ENCODE measurements at places on chromosomes 2 and 18. TPM values are rescaled to one million over a fixed set of nuclear protein-coding genes. Genes with fewer than 3 reads are reported as not detected.

SRBD1 gene
- total RNA-seq = 8.5 TPM

MAPK4 gene
- 0.20 TPM for total RNA-seq

NGEF gene
- 18.1 TPM for total RNA-seq

SH2D6 gene
- total RNA-seq = 0.62 TPM

SLC9A4 gene
- total RNA-seq = not detected

AKAIN1 gene
- total RNA-seq = not detected

TSPYL6 gene
- not detected for total RNA-seq

SYT4 gene
- total RNA-seq = not detected

ROCK2 gene
- total RNA-seq = 28.1 TPM

SGPP2 gene
- total RNA-seq = 0.55 TPM

ABCG8 gene
- not detected for total RNA-seq

KLHL41 gene
- 0.17 TPM for total RNA-seq

RBMS1 gene
- 58.3 TPM for total RNA-seq

SULT1C4 gene
- total RNA-seq = not detected

PUS10 gene
- total RNA-seq = 3.8 TPM

FBXO36 gene
- 1.4 TPM for total RNA-seq

HNRNPA3 gene
- total RNA-seq = 373 TPM

ONECUT2 gene
- total RNA-seq = 0.31 TPM

NDC80 gene
- total RNA-seq = 9.1 TPM

MATN3 gene
- 11.4 TPM for total RNA-seq

PLCL1 gene
- total RNA-seq = not detected

KRTCAP3 gene
- total RNA-seq = 0.39 TPM

SCYGR2 gene
- total RNA-seq = not detected

ARHGAP28 gene
- total RNA-seq = 0.03 TPM

GREB1L gene
- total RNA-seq = 1.8 TPM

MYCN gene
- total RNA-seq = not detected

BMP10 gene
- not detected for total RNA-seq

CAPN13 gene
- not detected for total RNA-seq

SLC23A3 gene
- 0.48 TPM for total RNA-seq

SLC14A1 gene
- total RNA-seq = not detected

GCG gene
- not detected for total RNA-seq

RND3 gene
- total RNA-seq = 44.2 TPM

RIT2 gene
- total RNA-seq = not detected

TXNDC2 gene
- total RNA-seq = 0.08 TPM

CCL20 gene
- total RNA-seq = 6.2 TPM

FAM124B gene
- not detected for total RNA-seq

CHRNA1 gene
- not detected for total RNA-seq

AGBL5 gene
- 32.6 TPM for total RNA-seq

CD28 gene
- total RNA-seq = not detected

ADRA2B gene
- 0.13 TPM for total RNA-seq

CRACDL gene
- total RNA-seq = 3.2 TPM

PSMA8 gene
- not detected for total RNA-seq

EIF4E2 gene
- 85.6 TPM for total RNA-seq

AP1S3 gene
- 26.3 TPM for total RNA-seq

MERTK gene
- total RNA-seq = 1.5 TPM

TSGA10 gene
- 3.1 TPM for total RNA-seq

LIMS3 gene
- total RNA-seq = not detected
